Activated CD4-positive, alpha-beta T cell treated with anti-CD3 and anti-CD28 coated beads for 4 hours (primary cell): ENCODE measurements at places on chromosomes 5 and 9.

DNA sequence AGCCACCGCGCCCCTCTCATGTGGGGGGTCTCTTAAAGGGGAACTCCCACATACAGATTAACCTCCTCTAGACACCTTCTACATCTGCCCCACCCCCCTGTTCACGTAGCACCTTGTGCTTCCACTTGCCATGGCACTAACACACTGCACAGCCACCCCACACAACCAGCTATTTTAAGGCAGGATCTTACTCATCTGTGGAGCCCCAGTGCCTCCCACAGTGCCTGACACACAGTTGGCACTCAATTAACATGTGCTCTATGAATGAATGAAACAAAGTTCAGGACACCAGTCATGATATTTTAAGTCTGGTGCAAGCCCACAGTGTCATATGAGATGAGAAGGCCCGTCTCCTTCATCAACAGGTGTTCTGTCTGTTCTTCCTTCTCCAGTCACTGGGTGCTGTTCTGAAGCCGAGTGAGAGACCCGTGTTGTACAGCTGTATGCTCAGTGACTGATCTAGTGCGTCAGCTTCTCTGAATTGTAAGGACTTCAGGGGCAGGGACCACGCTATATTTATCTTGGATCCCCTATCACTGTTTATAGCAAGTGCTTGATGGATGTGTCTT is 149.1 kb downstream of the TLE1 start:
- DNase-seq: no peak

- no peak for DNase-seq
Measured at GRCh38 chr9:99437145-99437544, 215.1 kb downstream of the SEC61B start.

DNA sequence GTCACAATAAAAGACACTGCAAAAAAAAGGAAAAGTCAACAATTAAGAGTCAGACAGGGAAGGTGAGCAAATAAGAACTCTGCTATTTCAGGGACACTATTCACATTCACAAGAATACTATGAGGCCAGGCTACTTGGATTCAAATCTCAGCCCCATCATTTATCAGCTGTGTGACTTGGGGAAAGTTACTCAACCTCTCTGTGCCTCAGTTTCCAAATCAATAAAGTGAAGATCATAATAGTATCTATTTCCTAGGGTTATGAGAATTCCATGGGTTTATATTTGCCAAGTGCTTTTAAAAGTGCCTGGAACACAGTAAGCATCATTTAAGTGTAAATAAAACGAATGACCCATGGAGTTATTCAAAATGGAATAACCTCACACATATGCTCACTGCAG is 56.4 kb downstream of the ALDH7A1 start:
- DNase-seq: no peak

DNA sequence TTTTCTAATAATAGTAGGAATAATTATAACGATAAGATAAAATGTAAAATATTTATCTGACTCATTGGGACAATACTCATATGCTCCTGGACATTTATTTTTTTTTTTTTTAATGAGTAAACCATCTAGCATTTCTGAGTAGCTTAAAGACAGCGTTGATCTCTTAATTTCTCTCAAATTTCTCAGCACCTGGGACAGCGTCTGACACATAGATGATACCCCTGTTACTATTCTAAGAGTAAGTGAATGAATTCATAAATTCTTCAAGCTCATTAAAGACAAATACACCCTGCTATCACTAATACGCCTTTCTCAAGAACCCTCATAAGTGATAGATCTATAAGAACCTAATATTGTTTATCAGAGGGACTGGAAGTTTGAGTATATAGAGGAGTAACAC is 12.0 kb upstream of the HTR4 start:
- DNase-seq: no peak

DNA sequence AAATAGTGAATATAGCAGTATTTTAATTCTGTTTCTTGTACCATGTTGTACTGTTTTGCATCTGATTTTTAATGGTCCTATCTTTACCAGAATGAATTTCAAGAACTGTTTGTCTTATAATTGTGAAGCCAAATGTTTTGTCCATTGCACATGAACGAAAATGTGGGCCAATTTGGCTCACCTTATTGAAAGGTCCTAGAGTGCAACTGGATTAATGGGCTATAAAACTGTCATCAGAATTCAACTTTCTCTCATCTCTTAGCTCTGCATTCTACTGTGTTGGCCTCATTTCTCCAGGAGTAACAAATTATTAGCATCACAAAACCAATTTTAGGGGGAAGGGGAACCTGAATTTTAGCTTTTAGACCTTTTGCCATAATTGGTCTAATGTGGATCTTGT is 179.4 kb upstream of the NUDT12 start:
- no peak for DNase-seq

DNA sequence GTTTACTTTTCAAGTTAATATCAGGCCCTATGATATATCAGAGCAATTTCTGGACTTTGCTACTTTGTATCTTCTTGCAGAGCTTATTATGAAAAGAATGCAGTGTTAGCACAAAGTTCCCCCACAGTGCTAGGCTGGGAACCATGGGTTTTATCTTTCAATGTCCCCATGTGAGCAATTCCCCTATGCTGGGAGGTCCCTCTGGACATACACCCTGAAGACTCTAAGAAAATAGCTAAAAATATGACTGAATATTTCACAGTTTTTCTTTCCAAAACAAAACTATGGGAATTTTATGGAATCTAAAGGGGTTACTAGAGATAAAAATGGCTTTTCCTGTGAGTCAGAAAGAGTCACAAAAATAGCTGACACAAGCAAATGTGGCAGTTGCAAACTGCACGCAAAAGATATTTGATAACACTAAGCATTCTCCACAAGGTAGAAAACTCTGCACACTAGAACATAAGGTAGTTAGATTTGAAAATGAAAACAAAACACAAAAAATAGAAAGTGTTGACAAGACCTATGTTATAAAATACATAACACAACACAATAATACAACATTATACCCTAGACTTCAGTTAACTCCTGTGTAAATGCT is 487.5 kb upstream of the GRIN3A start:
- DNase-seq: no peak

GRCh38 chr9:38041564-38042243 is 27.3 kb downstream of the SHB start:
- no peak for DNase-seq

- no peak for DNase-seq
Measured at GRCh38 chr9:21967702-21968101, 26.5 kb downstream of the CDKN2A start.

DNA sequence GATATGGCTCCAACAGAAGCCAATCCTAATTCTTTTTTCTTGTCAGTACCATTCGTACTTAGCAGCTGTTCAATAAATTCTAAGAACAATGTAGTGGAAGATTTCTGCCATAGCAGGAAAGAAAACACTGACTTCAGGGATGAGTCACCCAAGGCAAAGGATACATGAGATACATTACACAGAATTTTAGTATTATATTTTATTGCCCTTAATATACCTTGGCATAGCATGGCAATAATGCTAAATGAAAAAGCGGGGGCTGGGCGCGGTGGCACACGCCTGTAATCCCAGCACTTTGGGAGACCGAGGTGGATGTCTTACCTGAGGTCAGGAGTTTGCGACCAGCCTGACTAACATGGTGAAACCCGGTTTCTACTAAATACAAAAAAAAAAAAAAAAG is 619.1 kb upstream of the DAB2 start:
- DNase-seq: no peak

- DNase-seq: no peak
Measured at GRCh38 chr9:136742591-136743391, at the start of gene LCN10. LCN10 (minus strand) TSS chr9:136742940; CDS start chr9:136742903, 37 bp downstream.

DNA sequence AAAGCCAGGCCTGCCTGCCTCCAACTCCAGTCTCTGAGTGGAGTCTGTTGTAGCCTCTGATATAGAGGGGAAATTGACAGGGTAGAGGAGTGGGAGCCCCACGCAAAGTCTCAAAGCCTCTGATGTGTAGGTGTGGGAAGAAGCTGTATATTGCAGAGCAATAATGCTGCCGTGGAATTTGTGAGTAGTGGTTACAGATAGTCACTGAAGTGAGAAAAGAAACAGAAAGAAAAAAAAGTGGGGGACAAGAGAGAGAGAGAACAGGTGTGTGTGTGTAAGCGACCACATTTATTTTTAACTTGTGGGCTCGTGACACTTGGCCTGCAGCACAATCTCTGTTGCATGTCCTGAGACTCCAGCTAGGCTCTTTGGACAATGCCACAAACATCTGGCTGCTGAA is 227.8 kb downstream of the NSG2 start:
- no peak for DNase-seq

GRCh38 chr9:84703793-84704192 is 34.3 kb downstream of the NTRK2 start:
- DNase-seq: no peak

GRCh38 chr5:178380086-178380485 is 147.5 kb upstream of the PHYKPL start:
- DNase-seq: no peak

- no peak for DNase-seq
Measured at GRCh38 chr5:163498886-163499285, 6.5 kb upstream of the MAT2B start.

GRCh38 chr5:143213851-143214363 is 189.6 kb downstream of the NR3C1 start:
- no peak for DNase-seq

- DNase-seq: no peak
Measured at GRCh38 chr9:114910541-114910940, 19.9 kb downstream of the TNFSF8 start.

DNA sequence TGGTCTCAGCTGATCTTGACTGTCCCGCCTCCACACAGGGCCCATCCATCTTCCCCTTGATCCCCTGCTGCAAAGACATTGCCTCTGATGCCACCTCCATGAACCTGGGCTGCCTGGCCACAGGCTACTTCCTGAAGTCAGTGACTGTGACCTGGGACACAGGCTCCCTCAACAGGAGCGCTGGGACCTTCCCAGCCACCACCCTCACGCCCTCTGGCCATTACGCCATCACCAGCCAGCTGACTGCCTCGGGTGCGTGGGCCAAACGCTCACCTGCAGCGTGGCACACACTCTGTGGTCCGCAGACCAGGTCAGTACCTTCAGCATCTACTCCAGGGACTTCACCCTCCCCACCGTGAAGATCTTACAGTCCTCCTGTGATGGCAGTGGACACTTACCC is 71.9 kb downstream of the INSL6 start:
- DNase-seq: no peak

- DNase-seq: no peak
Measured at GRCh38 chr5:160548949-160549645, 127.4 kb downstream of the PTTG1 start.

- peak; percentile 14 for DNase-seq
Measured at GRCh38 chr5:60972231-60972630, 27.2 kb downstream of the NDUFAF2 start.

DNA sequence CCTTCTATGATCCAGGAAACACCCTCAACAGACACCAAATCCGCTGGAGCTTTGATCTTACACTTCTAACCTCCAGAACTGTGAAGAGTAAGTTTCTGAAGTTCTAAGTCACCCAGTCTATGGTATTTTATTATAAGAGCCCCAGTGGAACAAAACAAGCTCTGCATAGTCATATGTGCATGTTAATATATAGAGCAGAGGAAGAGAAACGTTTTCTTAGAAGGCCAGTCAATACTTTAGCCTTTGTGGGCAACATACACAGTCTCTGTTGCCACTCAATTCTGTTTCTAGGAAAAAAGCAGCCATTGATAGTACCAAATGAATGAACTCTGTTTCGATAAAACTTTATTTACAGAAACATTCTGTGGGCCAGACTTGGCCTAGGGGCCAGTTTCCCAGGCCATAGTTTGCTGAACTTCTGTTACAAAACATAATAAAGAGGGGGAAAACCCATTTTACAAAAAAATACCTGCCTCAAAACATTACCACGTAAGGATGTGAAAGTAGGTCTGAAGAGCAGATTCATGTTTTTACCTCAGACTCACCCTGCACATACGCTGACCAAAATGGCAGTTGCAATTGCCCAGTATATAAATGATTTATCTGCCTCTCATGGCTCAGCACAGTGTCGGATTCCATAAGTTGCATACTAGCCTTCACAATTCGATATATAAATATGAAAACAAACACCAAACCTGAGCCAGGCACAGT is 350.5 kb downstream of the SLIT3 start:
- DNase-seq: no peak

- DNase-seq: peak; percentile 37
Measured at GRCh38 chr5:77155179-77155785, 55.2 kb upstream of the PDE8B start.

GRCh38 chr5:126969548-126969947 is 60.8 kb downstream of the MARCHF3 start:
- no peak for DNase-seq

DNA sequence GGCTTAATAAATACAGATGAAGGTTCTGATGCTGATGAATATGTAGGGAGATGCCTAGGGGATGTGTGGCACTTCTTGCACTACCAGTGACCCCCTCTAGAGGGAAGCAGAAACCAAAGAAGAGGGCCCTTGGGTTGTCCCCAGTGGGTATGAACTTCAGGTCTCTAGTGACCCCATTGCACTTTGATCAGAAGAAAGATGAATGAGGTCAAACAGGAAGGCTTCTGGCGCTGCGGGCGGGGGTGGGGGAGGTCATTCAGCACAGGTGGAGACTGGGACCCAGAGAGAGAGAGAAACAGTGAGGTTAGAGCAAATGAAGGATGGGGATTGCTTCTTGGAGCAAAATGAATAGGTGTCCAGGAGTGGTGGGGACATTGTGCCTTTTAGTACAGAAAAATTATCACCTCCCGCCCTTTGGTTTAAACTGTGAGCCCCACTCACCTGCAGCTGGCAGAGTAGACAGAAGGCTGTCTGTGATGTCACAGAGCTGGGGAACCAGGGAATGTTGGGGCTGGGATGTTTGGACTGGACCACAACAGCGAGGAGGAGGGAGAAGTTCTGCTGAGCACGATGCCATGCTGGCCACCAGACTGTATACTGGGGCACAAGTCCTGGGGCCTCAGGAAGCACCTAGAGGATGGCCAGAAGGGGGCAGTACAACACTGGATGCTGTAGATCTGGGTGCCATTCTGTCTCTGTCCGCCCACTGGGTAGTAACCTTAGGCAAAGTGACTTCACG is at the start of gene TEX48:
Gene TEX48 (minus strand): TSS at position 599 of the 739 bp plus-strand sequence. CDS start 10,469 bp downstream, outside the sequence.
- peak; percentile 85 for DNase-seq

DNA sequence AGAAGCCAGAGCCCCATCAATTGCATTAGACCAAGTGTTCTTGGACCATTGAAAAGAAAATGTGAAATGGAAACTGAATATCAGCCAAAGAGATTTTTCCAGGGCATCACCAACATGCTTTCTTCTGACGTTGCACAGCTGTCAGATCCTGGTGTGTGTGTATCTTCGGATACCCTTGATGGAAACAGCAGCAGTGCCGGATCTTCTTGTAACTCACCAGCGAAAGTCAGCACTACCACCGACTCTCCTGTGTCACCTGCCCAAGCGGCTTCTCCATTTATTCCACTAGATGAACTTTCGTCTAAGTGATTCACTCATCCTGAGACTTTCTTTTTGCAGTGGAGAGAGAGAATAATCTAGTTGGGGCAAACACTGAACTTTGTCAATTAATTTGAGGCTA is 75.7 kb downstream of the PIP5K1B start:
- DNase-seq: no peak

DNA sequence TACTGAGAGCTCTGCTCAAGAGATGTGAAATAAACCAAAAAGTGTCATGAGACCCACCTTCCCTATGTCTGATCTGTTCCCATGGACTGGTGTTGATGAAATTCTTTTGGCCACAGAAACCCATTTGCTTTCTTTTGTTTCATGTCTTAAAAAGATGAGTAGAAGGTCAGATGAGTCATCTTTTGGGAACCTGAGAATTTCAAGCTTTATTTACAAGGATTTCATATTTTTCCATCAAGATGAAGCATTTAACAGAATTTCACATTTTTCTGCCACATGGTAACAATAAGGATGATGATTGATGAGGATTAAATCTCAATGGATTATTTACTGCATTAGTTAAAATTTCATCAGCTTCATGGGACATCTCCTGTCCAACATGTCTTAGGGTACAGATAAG is 337.8 kb downstream of the DEPDC1B start:
- no peak for DNase-seq
